ENCODE measurements at places on chromosomes 2 and 18.
A peak's percentile ranks its signal among the peaks of the same experiment; 100 is the strongest.

DNA sequence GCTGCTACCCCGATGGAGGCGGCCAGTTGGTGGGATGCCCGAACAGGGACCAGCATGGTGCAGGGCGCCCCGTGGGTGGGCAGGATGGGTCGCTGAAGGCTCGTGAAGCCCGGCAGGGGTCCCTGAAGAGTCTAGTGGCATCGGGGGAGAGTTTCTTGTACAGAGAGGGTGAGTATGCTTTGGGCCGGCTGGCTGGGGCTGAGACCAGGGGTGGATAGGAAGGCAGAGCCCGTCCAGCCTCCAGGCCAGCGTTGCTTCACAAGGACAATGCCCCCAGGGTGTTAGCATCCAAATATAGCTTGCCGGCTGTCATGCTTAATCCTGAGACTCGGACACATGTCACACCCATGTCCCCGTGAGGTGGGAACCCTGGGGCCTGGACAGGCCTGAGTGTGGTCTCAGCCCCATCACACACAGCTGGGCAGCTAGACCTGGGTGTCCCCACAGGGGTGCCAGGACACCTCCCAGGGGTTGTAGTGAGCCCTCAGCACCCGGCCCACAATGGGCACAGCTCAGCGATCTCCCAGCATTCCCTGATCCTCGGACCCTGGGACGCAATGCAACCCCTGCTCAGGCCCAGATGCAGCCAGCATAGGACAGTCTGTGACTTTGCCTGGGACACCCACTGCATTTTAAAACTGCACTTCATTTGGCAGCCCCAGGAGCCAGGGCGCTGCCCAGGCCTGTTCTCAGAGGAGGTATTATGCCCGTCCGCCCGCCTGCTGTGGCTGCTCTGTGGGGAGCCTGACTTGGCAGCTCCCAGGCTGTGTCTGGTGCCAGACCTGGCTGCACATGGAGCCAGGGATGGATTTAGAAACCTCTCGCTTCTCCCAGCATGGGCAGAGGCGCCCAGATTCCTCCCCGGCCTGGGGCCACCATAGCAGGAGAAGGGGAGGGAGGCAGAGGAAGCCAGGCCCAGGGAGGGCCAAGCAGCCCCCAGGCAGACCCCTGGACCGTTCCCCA, 36.4 kb downstream of the RAMP1 start:
- H3K4me1 ChIP-seq = peaks cover 21% of the 10 kb centered on the region
- no peaks in the 10 kb centered on the region for H3K27me3 ChIP-seq
- no peaks in the 10 kb centered on the region for H3K36me3 ChIP-seq
- H3K4me3 ChIP-seq = no peak overlapping the region
- no peak for DNase-seq

GRCh38 chr2:63571291-63571690, 17.0 kb downstream of the WDPCP start:
- H3K4me3 ChIP-seq = no peak overlapping the region
- no peak overlapping the region for H3K27ac ChIP-seq
- peaks cover 44% of the 10 kb centered on the region for H3K36me3 ChIP-seq
- DNase-seq = no peak

GRCh38 chr2:233101816-233102215, 41.7 kb downstream of the INPP5D start:
- H3K4me3 ChIP-seq = no peak overlapping the region
- no peak for DNase-seq
- no peak overlapping the region for H3K27ac ChIP-seq
- H3K36me3 ChIP-seq = no peaks in the 10 kb centered on the region
- peaks cover 85% of the 10 kb centered on the region for H3K4me1 ChIP-seq

GRCh38 chr2:131413148-131413747, 49.3 kb upstream of the RAB6D start:
- DNase-seq = peak; percentile 37
- H3K4me1 ChIP-seq = no peaks in the 10 kb centered on the region
- no peaks in the 10 kb centered on the region for H3K36me3 ChIP-seq
- no peak overlapping the region for H3K27ac ChIP-seq

GRCh38 chr2:134245340-134245984, 8.4 kb upstream of the MGAT5 start:
- H3K27ac ChIP-seq = peak overlapping the region; percentile 8
- H3K27me3 ChIP-seq = no peaks in the 10 kb centered on the region
- H3K4me1 ChIP-seq = peaks cover 93% of the 10 kb centered on the region
- DNase-seq = peak; percentile 45

Data from naive thymus-derived CD8-positive, alpha-beta T cell (primary cell).